ENCODE measurements at places on chromosomes 5 and 9. TPM values are rescaled to one million over a fixed set of nuclear protein-coding genes. Genes with fewer than 3 reads are reported as not detected.

- no peak for DNase-seq
Measured at GRCh38 chr5:109278141-109278540, 131.6 kb downstream of the PJA2 start.

GRCh38 chr9:4713849-4714248 lies 27.2 kb downstream of the AK3 start:
- no peak for DNase-seq

DNA sequence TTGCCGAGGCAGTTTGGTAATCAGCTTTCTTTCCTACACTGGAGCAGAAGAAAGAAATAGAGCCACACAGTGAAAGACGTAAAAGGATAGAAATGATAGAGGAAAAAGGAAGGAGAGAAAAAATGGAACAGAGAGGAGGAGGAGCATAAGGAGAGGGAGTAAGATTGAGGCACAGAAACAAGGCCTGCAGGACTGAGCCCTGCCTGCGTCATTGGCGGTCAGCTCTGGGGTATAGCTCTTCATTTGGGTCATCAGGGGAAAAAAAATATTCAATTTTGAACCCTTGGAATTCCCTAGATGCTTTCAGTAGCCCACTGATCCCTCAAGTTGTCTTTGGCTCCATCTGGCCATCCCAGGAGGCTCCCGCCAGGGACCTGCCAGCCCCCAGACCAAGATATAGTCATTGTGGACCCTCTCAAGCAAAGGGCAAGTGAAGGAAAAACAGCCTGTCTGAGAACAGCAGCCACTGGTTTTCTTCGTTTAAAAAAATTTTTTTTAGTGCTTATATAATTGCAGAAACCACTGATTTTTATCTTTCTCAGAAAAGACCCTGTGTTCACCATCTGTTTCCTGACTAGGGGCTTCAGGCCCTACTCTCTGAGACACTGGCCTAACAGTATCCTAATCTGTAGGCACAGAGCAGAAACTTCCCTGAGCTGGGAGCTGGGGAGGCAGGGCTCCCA lies 31.3 kb upstream of the MATR3 start:
- DNase-seq: no peak

DNA sequence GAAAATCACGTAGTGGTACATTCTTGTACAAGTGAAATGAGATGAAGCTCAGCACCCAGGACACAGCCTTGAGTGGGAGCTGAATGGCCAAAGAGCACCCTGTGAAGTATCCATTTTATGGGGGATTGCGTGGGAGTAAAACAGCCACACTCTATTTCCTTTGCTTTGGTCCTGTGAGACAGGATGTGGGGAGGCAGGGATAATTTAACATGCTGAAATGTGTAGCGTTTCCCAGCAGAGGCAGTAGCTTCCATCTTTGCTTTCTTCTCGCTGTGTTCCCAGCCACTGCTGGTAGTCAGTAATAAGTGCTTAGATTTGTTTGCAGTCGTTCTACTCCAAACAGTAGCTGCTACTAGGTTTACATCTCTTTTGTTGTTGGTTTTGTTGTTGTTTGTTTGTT lies 4.4 kb downstream of the IL31RA start:
- DNase-seq: no peak

DNA sequence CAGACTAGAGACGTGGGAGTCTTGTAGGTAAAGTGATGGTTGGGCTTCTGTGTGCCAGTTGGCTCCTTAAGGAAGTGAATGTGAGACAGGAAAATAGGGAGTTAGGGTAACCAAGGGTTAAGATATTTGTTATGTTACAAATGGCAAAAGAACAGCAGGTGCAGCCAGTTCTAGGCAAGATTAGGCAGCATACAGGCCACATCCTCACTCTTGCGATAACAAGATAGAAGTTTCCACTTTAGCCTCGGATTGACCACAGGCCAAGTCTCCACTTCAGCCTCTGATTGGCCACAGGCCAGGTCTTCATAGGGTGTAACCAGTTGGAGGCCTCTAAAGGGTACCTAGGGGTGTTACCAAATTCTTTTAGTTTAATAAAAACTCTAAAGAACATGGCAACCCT lies 54.6 kb upstream of the ABCA1 start:
- no peak for DNase-seq

DELE1 gene
- total RNA-seq: 112 TPM

- DNase-seq: peak; percentile 64
Measured at GRCh38 chr9:137306850-137307254, 4.8 kb upstream of the NRARP start.

DNA sequence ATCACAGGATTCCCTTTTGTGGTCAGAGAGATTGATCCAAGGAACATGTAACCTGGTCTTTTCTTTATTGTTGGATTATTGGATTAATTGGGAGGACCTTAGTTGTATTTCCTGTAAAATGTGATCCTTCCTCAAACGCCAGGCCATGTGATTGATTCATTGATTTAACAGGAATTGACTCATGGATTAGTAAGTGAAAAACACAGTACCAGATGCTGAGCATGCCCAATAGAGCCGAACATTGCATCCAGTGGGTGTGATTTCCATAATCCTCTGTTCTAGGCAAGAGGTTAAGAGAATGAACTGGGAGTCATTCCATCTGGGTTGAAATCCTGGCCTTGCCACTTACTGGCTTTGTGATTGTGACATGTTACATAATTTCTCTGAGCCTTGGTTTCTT lies 522.3 kb downstream of the MAT2B start:
- no peak for DNase-seq

SLC45A2 gene
- 1.0 TPM for total RNA-seq

GRCh38 chr9:111842313-111842712 lies 47.6 kb upstream of the SHOC1 start:
- DNase-seq: no peak

DNA sequence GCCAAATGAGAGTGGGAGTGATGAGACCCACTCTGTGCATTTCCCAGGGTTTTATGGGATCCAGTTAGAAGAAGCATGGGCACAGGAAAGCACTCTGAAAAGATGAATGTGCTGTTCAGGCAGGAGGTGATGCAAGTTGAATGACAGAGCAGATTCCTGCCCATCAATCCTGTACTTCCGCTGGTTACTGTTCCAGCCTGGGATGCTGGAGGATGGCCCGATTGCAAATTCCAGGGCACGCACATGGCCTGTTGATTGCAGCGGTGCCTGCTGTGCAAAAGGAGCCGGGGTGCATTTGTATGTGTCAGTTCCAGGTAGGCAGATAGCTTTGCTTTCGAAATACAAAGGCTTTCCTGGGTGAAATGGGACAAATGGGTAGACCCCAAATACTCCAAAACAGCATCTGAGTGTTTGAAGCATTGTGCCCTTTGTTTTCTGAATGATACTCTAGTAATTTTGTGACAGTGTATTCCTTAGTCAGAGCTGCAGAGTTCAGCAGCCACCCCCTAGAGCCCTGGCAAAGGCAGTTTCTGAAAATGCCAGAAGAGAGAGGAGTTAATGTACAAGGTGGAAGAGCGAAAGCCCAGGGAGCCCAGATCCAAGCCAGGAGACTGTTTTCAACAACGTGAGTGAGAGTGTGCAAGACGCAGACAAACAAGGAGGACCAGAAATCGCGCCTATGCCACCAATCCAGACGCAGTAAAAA lies 454.2 kb upstream of the CLINT1 start:
- DNase-seq: no peak

GRCh38 chr9:134320126-134320867 lies 6.0 kb upstream of the RXRA start:
- DNase-seq: peak; percentile 46

- no peak for DNase-seq
Measured at GRCh38 chr5:175873088-175873454, 1.7 kb downstream of the CPLX2 start.

GHR gene
- total RNA-seq: 8.7 TPM

DNA sequence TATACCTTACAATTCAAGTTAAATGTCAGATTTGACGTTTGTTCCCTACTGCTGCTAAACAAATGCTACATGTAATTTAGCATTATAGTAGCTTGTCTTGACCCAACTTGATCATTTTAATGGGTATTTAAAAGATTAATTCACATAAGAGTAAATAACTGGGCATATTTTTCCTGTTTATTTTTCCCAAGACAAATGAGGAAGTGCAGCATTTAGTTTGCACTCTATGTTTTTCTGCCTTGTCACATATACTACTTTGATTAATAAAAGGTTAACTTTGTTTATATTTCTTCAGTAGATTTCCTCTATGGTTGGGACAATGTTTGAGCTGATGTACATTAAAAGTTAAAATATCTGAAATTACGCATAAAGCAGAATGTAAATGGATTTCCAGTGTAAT lies 641.8 kb downstream of the PRR16 start:
- DNase-seq: no peak

DNA sequence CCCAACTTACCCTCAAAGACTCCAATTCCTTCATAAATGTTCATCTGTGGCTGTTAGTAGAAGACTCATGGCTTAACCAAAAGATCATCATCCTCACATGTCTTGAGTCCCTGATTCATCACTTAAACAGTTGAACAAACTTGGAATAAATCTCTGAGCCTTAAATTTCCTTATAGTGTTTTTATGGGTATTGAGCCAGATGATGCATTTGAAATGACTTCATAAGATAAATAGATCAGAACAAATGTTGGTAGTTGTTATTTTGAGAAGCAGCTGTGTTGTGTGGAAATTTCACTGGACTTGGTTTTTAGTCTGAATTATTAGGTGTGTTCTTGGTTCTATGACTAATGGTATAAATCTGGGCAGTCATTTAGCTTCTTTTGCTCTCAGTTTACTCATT lies 236.2 kb downstream of the NNT start:
- no peak for DNase-seq

ASB6 gene
- 21.3 TPM for total RNA-seq

GRCh38 chr5:147688656-147689356 lies 93.7 kb downstream of the JAKMIP2 start:
- no peak for DNase-seq

EIF4E1B gene
- total RNA-seq: not detected

DNA sequence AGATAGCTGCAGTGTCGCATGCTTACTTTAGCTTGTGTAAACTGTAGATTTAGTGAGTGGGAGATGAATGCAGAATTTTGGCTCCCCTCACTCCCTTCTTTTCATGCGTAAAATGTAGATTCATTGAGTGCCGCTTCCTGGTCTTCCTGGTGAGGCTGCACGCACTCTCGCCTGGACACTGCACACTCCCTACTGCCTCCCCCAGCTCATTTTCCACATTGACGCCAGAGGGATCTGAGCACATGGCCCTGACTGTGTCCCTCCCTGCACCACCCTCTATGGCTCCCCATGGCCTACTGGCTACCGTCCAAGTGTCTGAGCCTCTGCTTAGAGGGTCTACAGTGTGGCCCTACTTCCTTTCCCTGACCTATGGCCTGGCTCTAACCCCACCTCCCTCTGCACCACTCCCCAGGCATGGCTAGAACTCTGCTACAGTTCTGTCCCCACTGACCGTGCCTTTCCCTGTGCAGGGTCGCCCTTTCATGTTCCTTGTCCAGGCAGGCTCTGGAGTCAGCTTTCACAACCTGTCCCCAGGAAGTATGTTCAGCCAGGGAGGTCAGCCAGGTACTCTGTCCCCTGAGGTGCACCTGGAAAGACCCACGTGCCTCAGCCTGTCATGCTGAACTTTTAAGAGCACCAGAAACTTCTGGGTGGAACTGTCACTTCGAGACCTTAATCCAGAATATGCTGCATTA lies 160.6 kb downstream of the COL23A1 start:
- DNase-seq: no peak
